GM12892 (cell line): ENCODE measurements at places on chromosomes 13 and 19.

DNA sequence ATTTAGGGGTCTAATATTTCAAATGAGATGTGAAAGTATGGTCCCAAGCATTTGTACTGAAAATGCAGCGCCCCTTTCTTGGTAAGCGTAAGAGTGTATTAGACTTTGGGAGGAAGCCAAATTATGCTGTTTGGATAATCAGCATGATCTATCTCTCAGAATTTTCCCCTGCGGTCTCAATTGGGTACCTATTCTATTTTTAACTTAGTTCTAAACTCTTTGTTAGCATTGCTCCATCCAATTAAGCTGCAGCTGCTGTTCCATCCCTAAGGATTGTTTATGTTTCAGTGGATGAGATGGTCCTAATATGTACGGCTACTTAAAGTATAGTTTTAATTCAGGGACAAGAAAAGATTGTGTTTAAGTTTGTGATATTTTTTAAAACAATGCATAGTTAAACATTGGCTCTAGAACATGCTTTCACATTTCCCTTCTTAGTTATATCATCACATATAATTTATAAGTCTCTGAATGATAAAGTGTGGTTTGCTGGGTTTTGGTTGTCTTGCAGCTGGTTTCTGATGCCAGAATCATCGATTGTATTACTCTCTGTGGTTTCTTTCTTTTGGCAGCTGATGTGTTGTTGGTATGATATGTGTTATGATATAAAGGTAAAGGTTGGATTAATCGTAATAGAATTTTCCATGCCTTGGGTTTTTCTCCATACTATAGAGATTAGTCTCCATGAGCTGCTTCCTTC, 15.0 kb downstream of the POLR1D start:
- no peak for DNase-seq

- no peak for DNase-seq
Measured at GRCh38 chr19:45739498-45740439, 6.5 kb downstream of the MEIOSIN start.

- no peak for DNase-seq
Measured at GRCh38 chr19:2645826-2646225, 56.7 kb downstream of the GNG7 start.

- no peak for DNase-seq
Measured at GRCh38 chr13:104868806-104869205, 1666.7 kb downstream of the EFNB2 start.

GRCh38 chr19:22118132-22118531, 65.8 kb downstream of the ZNF257 start:
- no peak for DNase-seq

GRCh38 chr13:97548138-97548537, 114.2 kb downstream of the RAP2A start:
- DNase-seq: no peak

- no peak for DNase-seq
Measured at GRCh38 chr19:48554385-48555091, 2.6 kb downstream of the SULT2B1 start.

- no peak for DNase-seq
Measured at GRCh38 chr19:42286349-42287016, 15.4 kb upstream of the PRR19 start.

DNA sequence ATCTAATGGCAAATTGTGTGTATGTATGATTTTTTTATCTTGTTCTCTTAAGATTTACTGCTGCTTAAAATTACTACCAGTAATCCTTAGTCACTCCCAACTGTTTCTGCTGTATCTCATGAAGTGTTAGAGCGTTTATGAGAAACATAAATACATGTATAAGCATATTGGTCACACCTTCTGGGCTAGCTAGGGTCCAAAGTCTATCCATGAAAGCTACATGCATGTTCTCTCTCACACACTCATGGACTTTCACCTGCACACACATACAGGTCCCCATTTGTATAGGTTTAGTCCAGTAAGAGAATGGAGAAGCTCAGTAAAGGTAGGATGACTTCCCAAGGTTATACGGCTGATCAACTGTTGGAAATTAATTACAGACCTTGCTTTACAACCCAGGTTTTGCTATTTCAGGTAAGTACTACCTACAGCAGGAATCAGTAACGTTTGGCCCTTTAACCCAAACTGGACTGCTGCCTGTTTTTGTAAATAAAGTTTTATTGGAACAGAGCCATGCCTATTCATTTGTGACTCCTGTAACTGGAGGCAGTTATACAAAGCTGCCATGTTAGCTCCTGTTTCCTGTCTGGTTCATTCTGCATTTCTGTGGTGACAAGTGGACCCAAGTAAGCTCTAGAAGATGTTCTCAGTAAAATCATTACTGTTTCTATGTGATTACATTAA, 15.3 kb downstream of the METTL21C start:
- no peak for DNase-seq

- DNase-seq: no peak
Measured at GRCh38 chr19:28456252-28456651, 756.7 kb downstream of the UQCRFS1 start.

- no peak for DNase-seq
Measured at GRCh38 chr13:23654111-23655110, 84.2 kb downstream of the TNFRSF19 start.

GRCh38 chr13:20684546-20684945, 19.0 kb upstream of the IL17D start:
- DNase-seq: no peak

DNA sequence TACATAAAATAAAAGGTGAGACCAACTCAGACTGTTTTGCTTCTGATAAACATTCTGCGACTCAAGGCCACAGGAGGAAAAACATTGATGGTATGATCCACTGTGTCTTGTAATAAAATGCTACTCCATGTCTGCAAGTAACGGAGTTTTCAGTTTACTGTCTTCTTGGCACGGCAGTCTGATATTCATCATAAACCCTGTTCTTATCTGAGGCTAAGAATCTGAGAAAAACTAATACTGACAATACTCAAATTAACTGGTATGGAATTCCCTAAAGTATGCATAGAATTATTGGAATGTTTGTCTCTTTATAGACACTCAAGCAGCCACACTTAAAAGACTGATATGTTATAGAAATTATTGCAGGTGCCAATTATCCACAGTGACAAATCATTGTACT, 125.5 kb downstream of the TBC1D4 start:
- no peak for DNase-seq

DNA sequence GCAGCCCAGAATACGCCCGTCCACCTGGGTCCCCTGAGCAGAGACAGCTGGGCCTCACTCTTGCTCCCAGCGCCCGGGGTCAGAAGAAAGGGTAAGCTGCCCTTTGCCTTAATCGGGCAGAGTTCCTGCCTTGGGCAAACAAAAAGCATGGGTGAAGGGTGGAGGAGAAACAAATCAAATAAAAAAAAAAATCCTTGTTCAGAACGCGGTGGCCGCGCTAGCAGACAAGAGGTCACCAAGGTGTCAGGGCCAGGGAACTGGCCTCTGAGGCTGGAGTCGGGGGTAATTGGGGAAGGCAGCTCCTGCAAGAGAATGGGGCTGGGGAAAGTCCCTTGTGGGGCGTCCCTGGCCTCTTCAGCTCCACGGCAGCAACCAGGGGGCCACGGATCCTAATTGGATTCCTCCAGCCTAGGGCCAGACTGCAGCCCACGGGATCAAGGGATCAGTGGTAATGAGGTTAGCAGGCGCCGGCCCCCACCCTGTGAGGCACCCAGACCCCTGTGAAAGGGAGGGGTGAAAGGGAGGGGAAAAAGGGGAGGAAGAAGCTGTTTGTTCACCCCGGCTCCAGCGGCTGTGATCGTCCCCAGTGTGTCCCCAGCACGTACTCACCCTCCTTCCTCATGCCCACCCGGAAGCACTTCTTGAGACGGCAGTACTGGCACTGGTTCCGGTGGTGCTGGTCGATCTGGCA, 5.5 kb downstream of the NR2F6 start:
- DNase-seq: no peak

GRCh38 chr19:30394481-30395151, 22.4 kb downstream of the ZNF536 start:
- no peak for DNase-seq

DNA sequence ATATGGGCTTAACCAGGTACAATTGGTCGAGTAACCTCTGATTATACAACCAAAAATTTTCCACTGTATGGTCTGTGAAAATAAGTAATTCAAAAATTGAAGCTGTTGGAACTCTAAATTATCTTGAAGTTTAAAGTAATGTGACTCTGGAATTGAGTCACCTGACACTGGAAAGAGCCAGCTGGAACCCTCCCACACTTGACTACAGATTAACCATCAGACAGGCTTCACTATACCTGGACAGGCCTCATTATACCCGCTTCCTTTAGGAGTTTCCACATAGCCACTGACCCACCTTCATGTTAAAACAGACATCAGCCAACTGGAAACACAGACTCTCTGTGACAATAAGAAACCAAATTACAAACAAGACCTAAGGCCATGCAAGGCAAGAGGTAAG, 1.3 kb downstream of the ZNF433 start:
- DNase-seq: no peak

DNA sequence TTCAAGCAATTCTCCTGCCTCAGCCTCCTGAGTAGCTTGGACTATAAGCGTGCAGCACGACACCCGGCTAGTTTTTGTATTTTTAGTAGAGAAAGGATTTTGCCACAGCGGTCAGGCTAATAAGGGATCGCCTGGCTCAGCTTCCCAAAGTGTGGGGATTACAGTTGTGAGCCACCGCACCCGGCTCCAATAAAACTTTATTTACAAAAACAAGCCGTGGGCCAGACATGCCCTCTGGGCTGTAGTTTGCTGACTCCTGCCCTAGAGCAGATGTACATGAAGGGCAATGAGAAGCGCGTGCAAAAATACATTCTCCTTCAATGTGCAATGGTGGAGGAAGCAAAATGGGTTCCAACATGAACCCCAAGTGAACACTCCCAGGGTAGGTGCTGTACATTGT, 13.7 kb upstream of the MED26 start:
- DNase-seq: no peak

GRCh38 chr13:73803997-73804396, 330.2 kb downstream of the KLF12 start:
- DNase-seq: no peak

- DNase-seq: no peak
Measured at GRCh38 chr19:35896643-35897040, 3.7 kb downstream of the NFKBID start.

- no peak for DNase-seq
Measured at GRCh38 chr19:40392123-40392522, 2.1 kb upstream of the HIPK4 start.

GRCh38 chr19:42276284-42276683, 7.2 kb downstream of the CIC start:
- DNase-seq: no peak

- DNase-seq: no peak
Measured at GRCh38 chr13:112740502-112741131, 50.8 kb downstream of the ATP11A start.

DNA sequence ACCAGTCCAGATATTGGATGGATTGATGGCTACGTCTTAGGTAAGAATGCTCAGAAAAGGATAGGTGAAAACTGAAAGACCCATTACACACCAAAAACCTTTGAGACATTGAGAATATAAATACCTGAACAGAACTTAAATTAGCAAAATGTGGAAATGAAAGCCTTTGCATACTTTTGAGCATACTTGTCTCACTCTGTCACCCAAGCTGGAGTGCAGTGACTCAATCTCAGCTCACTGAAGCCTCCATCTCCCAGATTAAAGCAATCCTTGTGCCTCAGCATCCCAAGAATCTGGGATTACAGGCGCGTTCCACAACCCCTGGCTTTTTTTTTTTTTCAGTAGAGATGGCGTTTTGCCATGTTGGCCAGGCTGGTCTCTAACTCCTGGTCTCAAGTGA, 695.3 kb downstream of the DACH1 start:
- DNase-seq: no peak
